ENCODE measurements at places on chromosomes 3 and 15.

DNA sequence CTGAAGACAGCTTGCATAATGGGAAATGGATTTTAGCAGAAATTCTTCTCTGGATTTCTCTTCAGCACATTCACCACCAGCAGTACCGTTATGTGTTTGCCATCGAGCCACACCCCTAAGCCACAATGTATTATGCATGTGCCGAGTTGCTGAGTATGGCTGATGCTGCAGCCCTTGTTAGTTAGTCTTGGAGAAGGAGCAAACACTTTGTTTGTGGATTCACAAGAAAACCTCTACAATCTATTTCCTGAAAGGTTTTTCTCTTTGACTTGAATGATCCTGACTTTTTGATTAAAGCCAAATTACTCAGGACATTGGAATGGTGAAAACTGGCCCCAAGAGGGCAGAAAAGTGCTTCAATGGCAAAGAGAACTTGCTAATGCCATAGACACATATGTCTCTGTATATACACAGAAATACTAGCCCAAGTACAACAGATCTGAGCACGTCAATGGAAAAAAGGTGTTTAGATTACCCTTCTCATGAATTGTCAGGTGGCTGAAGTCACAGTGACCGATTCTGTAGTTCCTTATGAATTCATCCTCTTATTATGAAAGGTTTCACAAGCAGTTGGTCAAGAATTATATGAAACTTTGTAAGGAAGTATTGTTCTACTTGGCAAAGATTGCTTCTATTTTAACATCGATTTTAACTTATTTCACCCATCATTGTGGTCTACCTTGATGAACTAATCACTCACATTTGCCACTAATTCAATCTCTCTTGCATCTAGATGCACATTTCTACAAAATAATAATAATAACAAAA lies 103.0 kb downstream of the P3H2 start:
- no peak for DNase-seq

GRCh38 chr3:158313338-158313927 lies 203.5 kb downstream of the RSRC1 start:
- no peak for DNase-seq

DNA sequence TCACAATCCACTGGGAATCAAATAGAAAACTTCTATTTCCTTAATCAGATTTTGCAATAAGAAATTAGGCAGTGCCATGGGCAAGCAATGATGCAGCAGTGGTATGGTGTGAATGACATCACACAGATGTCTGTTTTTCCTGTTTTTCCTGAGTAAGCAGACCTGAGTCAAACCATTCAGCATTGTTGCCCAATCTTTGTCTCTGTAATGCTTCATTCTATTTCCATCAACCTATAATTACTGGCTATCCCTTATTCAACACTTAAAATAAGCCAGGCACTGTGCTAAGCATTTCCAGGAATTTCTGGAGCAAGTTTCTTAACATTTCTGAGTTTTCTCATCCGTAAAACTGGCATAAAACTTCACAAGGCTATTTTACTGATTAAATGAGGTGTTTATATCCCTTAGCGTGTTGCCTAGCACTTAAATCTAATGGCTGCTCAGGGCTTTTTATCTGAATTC lies 11.3 kb upstream of the OXSR1 start:
- DNase-seq: no peak

GRCh38 chr3:133412183-133413132 lies 12.6 kb downstream of the BFSP2 start:
- no peak for DNase-seq

DNA sequence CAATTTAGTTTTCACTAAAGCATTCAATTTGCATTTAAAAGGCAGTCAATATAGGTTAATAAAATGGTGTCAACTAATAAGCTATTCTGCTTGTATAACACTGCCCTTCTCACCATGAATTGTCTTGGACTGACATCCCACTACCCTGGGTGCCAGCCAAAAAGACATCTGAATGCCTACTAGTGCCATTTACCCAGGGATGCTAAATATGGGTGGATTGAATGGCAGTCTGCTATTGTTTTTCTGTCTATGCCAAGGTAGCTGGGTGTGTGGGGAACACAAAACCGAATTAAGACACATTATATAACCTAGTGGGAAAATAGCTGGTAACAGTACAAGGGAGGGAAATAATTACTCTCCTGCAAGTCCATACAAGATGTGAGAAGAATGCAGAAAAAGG lies 240.0 kb upstream of the CFAP20DC start:
- DNase-seq: no peak

DNA sequence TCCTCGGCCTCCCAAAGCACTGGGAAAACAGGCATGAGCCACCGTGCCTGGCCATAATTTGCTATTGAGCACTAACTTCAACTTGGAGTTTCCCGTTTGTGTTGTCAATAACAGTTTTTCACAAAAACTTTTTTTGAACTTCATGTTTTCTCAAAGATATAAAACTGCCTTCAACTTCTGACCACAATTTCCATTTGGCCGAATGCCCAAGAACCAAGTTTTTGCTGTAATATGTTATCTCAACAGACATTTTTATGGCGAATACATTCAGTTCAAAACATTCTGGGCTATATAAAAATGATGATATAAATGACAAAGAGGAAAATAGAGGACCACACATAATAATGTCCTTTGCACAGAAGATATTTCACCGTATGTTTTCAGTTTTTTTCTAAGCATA lies 56.4 kb downstream of the NEDD4 start:
- no peak for DNase-seq

GRCh38 chr3:52650439-52650838 lies 35.3 kb downstream of the PBRM1 start:
- DNase-seq: no peak

DNA sequence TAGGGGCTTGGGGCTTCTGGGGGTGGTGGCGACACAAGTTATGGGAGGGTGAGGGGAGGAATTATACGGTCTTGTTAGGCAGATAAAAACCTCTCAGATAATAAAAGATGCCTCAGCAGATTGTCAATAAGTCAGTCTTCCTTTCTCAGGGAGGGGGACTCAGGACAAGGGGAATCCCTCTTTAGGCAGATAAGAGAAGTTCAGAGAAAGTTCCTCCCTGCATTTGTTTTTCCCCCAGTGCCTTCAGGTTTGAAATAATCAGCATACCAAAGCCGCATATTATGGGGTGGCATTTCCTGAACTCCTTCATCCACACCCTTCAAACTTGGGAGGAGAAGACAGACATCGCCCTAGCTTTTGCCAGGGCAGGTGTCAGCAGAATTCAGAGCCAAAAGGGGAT lies 8.5 kb downstream of the PPCDC start:
- no peak for DNase-seq

DNA sequence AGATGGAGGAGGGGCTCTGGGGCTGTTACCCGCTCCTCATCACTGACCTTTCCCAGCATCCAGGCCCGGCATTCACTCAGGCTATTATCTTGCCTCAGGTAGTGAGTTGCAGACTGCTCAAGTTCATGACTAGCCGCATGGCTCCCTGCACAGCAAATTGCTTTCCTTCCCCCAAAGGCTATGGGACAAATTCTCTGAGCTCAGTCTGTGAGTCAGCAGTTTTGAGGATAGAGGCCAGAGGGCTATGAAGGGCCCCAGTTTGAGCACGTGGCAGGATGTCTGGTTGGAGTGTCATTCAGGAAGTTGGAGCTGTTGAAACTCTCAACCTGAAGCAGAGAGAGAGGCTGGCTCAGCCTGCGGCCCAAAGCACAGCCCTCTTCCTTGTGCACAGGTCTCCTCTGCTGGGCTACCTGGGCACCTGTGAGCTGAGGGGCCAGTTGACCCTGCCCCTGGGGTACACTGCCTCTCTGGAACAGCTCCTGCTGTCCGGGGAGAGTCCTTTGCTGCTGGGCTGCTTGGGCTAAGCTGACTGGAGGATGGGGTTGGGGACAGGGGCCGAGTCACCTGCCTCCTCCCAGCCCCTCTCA lies 7.9 kb downstream of the FAH start:
- no peak for DNase-seq

- DNase-seq: no peak
Observed at GRCh38 chr15:49809894-49810609, 189.2 kb downstream of the DTWD1 start.

GRCh38 chr3:142224482-142225072 lies 808 bp downstream of the GK5 start:
- no peak for DNase-seq

DNA sequence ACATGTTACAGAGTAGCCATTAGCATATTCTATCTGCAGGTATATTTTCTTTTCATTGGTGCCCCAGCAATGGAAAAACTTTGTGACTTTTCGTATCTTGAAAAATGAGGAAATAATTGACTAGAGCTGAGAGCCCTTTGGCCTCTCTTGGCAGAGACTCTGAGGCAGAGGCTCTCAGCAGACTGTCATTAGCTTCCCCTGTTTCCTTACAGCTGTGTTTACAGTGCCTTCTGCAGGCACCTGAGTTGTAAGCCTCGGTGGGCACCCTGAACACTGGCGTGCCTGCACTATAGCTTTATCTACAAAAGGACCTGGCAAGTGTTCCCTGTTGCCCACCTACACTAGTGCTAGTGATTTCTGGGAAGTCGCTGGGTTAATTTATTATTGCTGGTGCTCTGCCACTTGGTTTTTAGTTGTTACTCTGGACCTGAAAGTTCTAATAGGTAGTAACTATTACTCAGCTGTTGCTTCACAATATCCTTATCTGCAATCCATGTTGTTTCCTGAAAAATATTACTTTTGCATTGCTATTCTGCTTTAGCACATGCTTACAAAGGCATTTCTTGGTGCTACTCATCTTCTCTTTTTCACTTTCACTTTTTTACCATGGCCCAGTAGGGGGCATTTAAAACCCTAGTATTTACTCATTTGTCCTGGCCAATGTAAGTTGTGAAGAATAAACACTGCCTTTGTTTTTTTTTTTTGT lies 7.8 kb upstream of the GPR171 start:
- no peak for DNase-seq

GRCh38 chr15:31341496-31342195 lies 15.0 kb downstream of the KLF13 start:
- DNase-seq: no peak
